Right renal cortex interstitium (tissue), 3 donors: ENCODE measurements at places on chromosomes 5 and 9. TPM values are rescaled to one million over a fixed set of nuclear protein-coding genes. Genes with fewer than 3 reads are reported as not detected.

Gene EQTN
- 0.19 TPM for polyA plus RNA-seq

DNA sequence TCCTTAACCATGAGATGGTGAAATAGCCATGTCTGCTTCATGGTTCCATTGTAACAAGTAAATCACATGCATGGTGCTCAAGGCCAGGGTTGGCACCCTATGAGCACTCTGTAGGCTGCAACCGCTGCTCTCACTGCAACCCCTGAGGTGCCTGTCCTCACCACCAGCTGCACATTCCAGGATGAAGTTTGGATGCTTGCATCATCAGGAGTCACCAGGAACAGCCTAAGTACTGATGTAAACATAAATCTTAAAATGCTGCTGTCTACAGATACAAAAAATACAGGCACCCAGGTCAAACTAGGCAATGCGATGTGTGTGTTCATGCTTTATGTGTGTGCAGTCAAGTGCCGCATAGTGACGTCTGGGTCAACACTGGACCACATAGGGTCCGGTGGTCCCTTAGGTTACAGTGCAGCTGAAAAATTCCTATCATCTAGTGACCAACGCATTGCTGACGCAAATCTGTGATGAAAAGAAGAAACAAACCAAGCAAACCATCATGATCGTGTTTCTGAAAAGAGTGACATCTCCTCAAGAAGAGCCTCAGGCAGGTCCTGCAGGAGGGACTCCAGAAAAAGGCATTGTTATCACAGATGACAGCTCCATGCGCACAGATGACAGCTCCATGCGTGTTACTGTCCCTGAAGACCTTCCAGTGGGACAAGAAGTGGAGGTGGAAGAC is 234.8 kb downstream of the AUH start:
- DNase-seq = no peak

DNA sequence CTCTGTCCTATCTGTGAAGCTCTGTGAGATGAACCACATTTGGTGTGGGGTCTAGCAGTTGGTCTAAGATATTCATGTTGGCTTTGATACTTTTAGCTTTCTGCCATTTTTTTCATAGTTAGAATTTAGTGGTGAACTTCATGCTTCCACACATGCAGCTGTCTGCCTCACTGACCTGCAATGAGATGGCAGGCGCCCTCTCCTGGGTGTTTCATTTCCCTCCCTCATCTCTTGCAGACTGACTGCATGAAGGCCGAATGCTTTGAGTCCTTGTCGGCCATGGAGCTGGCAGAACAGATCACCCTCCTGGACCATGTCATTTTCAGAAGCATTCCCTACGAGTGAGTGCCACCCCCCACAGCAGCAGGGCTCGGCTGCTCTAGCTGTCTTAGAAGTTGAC is 26.1 kb upstream of the CKMT2 start:
- DNase-seq = no peak

Gene THBS4
- polyA plus RNA-seq = 10.7 TPM

Gene SLC36A2
- 5.7 TPM for polyA plus RNA-seq

DNA sequence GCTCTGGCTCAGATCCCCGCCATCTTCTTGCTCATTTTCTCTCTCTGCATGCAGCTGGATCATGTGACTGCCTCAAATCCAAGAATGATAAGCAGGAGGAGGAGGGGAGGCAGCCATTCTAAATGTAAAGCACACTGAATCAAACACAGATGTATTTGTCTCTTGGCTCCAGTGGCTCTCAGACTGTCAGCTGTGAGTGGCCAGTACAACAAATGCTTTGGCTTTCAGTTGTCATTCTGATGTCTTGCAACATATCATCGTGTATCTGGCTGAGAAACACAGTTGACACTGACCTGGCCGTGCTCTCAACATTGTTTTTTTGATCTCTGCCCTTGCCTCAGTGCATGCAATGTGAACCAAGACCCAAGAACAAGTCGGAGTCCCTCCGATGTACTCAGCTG is 233.1 kb downstream of the ADAMTSL1 start:
- DNase-seq = no peak

Gene WWC1
- 89.7 TPM for polyA plus RNA-seq

DNA sequence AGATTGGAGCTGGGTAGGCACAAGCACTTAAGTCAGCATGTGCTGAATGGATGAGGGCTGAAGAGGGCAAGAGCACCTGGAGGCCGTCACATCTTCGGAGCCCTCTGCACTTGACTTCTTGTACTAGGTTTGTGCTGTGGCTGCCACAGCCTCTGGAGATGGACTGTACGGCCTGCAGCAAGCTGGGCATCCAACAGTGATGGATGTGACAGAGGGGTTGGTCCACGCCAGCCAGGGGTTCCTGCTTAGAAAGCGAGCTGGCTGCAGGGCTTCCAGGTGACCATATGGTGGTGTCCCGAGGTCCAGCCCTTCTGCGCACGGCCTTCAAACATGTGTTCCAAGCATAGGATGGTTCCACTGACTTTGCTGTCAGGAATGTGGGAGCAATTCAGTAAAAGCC is 65.1 kb upstream of the PHYKPL start:
- no peak for DNase-seq

DNA sequence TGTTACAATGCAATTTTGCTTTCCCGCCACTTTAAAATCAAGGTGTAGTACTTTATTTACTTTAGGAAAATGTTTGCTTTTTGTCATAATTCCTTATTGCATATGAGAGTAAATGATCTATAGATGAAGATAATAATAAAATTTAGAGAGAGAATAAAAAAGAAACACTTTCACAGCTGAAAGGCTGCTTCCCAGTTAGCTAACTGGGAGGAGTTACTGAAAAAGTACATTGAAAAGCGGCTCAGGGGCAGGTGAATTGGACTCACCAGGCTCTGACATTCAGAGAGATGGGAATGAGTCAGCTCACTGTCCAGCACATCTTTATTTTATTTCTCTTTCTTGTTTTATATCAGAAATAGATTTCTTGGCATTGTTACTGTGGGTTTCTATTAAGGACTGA is 131.7 kb upstream of the CCDC152 start:
- DNase-seq = no peak

GRCh38 chr5:181054871-181055459 is 14.9 kb downstream of the BTNL9 start:
- DNase-seq = no peak

DNA sequence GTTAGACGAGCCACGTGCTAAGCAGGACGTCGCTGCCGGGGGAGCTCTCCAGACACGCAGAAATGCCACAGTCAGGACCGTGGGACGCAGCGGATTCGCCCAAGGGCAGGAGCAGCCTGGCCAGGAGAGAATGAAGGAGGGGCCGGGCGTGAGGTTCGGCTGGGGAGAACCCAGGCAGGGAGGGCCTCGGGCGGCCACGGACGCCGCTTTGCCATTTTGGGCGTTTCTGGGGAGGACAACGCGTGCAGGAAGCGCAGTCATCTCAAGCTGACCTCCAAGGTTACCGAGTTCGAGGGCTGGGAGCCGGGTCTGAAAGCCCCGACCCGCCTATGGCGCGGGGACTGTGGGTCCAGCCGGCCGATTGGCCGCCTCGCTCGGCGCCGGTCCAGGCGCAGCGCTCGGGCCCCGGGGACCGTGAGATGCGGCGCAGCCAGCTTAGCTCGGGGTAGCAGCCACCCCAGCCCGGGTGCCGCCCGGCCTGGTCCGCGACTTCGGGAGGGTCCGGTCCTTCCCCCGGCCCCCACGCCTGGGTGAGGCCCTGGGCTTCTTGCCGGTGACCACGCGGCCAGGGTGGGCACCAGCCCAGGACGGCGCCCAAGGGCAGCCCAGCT is 760 bp upstream of the MAN1B1 start:
- DNase-seq = no peak

Gene LOX
- 40.3 TPM for polyA plus RNA-seq

- no peak for DNase-seq
These were observed 26.3 kb upstream of the FANCC start for GRCh38 chr9:95343725-95344287.

Gene AJM1
- polyA plus RNA-seq = 0.64 TPM

Gene CYSRT1
- polyA plus RNA-seq = 5.6 TPM

DNA sequence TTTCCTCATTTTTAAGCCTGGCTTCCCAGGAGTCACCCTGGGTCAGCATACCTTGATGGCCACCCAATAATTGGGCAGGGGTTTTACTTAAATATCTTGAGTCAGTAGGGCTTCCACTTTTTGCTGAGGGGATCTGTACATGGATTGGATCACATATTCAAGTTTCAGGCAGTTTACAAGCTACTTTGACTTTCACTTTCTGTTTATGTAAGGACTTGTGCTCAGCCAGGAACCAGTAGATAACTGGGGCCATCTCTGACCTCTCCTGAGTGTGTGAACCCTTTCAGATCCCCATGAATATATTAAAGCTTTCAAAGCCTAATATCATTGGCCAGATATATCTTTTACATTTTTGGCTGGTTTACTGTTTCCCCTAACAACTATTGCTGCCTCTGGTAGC is 45.1 kb downstream of the SLCO6A1 start:
- DNase-seq = no peak

GRCh38 chr9:110088099-110088498 is 119.9 kb downstream of the C9orf152 start:
- DNase-seq = no peak
